ENCODE measurements at places on chromosomes 1 and 21.

GRCh38 chr21:45642122-45642813, 1.3 kb upstream of the PCBP3 start:
- no peak for DNase-seq

DNA sequence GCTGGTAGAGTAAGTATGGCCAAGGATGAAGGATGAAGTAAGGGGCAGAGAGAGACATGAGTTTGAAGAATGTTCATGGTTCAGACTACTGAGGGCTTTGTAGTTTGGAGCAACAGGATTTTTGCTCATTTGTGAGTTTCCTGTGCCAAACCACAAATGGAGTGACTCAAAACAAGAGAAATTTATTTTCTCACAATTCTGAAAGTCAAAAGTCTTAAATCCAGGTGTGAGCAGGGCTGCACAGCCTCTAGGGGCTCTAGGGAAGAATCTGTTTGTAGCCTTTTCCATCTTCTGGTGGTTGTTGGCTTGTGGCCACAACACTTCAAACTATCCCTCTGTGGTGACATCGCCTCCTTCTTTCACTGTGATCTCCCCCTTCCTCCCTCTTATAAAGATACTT, 58.9 kb downstream of the RHOU start:
- no peak for DNase-seq

DNA sequence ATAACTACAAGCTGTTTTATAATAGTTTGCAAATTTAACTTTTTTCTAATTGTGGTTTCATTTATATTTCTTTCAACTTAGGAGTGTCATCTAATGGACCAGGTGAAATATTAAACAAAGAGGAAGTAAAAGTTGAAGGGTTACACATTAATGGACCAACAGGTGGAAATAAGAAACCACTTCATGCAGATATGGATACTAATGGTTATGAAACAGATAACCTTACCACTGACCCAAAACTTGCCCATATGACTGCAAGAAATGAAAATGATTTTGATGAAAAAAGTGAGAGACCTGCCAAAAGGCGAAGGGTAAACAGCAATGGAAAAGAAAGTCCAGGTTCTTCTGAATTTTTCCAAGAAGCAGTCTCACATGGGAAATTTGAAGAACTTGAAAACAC, 59.7 kb downstream of the MIER1 start:
- no peak for DNase-seq

DNA sequence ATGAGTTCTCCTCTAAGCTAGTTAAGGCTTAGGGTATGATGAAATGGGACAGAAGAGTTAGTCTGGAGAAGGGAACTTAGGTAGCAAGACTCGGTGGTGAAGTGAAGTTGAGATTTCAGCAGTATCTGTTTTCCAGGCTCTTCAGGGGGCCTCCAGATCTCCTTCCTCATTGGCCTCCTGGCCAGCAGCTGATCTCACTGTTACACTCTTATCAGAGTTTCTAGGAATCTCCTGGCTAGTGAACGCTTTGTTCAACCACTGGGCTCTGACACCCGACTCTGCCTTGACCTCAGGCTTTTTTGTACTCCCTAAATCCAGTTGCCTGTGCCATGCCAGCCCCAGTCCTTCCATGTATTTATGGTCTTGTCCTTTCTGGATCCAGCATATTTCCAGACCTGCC, 311.0 kb downstream of the ASTN1 start:
- DNase-seq: no peak

DNA sequence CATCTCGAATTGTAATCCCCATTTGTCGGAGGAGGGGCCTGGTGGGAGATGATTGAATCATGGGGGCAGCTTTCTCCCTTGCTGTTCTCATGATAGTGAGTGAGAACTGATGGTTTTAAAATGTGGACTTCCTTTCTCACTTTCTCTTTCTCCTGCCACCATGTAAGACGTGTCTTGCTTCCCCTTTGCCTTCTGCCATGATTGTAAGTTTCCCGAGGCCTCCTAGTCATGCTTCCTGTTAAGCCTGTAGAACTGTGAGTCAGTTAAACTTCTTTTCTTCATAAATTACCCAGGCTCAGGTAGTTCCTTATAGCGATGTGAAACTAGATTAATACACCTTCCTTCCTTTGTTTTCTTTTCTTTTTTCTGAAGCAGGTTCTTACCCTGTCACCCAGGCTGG, 13.9 kb downstream of the DNAJC6 start:
- no peak for DNase-seq

DNA sequence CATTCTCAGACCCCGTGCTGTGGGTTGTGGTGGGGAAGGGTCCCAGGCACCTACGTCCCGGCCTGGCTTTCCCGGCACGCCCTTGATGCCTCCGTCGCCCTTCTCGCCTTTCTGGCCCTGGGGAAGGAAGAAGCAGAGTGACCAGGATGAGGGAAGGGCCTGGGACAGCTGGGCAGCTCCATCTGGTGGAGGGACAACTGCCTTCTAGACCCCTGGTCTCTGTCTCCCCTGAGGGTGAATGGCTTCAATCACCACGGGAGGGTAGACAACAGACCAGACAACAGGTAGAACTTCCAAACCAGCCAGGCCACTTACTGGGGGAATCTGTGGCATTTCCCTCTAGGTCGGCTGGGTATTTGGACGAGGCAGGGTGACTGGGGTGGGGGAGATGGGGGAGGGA, 11.9 kb downstream of the COL16A1 start:
- no peak for DNase-seq

DNA sequence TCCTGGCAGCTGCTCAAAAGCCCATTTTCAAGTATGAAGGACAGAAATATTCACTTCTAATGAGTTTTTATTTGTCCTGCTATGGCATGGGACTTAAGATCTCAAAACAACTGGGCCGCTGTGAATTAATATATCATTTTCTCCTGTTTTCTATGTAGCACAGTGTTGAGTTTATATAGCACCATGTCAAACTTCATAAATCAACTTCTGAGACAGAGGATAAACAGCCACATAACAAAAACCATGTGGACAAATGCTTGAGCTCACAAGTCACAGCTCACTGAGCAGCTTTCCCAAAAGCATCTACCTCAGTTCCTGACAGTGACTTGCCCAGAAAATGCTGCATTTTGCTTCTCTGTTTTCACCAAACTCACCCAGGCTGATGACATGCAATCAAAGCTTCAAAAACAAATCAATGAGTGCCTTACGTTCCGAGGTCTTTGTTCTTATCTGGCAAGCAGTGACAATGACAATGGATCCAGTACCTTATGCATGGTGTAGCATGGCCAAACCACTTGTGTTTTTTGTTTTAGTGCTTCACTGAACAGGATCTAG, 722.6 kb downstream of the LRRIQ3 start:
- no peak for DNase-seq

DNA sequence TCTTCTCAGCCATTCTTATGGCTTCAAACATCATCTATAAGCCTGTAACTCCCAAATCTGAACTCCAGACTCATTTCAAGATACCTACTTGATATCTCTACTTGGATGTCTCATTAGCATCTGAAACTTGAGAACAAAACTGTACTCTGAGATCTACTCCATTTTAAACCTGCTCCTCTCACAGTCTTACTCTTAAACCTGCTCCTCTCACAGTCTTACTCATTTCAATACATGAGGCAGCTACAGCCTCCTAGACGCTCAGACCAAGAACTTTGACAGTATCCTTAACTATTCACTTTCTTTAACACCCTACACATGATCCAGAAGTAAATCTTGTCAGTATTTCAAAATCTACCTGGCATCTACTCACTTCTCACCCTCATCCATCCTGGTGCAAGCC, 54.3 kb downstream of the NBPF6 start:
- no peak for DNase-seq

DNA sequence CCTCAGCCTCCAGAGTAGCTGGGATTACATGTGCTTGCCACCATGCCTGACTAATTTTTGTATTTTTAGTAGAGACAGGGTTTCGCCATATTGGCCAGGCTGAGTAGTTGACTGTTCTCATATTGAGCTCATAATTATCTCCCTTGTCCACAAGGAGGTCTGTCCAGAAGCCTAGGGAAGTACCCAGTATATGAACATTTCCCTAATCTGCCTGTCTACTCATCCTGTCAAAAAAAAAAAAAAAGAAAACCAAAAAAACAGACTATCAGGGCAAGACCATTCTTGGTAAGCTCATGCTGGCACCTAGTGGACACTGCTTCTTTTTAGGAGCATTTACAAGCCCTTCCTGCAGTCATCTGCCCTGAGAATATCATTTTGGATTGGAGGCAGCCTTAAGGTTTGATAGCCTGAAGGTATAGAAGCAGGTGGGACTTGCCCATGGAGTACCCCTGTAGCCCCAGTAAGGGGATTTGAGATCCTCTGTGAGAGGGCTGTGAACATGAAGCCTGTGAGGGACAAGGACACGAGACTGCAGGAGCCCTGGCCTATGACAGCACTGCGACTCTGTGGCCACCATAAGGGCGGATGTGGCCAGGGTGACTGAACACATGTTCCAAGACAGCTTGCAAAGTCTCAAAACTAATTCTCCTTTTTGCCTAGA, 10.8 kb upstream of the DUSP12 start:
- DNase-seq: no peak

GRCh38 chr1:199691540-199691939, 336.0 kb upstream of the NR5A2 start:
- no peak for DNase-seq

DNA sequence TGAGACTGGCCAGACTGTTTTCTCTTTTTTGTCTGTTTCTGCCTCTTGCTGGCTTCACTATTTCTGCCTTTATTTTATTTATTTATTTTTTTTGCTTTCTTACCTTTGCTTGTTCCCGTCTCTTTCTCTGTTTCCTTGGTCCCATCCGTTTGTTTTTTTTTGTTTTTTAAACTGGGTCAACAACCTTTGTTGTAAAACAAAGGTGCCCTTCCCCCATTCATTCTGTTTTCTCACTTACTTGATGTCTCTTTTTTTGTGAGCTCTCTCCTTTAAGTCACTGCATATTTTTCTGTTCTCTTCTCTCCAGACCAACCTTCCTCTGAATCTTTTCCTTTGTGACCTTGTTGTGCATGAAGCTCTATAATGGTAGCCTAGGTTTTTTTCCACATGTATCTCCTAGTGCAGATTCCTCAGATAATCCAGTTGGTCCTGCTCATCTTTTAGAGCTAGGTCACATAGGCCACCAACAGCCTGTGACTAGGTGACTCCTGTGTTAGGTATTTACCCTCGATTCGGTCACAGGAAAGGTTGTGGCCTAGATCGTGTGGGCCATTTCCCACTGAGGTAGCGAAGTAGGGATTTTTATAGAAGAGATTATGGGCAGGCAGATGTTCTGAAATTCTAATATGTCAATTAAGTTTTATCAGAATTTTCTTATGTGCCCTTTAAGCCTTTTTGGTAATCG, 15.9 kb downstream of the GNAI3 start:
- DNase-seq: no peak

DNA sequence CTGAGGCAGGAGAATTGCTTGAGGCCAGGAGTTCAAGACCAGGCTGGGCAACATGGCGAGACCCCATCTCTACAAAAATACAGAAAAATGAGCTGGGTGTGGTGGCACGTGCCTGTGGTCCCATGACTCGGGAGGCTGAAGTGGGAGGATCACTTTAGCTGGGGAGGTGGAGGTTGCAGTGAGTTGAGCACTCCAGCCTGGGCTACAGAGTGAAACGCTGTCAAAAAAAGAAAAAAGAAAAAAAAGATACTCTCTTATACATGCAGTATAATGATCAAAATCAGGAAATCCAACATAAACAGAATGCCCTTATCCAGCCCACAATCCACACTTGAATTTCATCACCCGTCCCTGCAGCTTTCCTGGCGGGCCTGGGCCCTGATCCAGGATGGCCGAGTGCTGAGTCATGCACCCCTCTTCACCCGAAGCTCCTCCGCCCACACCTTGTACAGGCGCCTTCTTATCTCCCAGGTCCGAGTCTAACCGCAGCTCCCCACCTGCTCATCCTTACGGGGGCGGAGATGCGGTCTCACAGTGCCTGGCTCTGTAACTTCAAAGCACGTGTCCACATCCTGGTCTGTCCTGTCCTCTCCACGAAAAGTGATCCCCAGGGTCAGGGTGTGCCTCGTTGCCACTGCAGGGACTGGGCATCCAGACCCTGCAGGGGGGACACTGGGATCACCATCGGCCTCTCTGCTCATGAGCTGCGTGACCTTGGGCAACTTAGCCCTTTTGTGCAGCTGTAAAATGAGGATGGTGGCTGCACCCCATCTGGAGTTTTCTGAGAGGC, 120.2 kb upstream of the SLC45A1 start:
- no peak for DNase-seq

- DNase-seq: no peak
Measured at GRCh38 chr1:53270873-53271272, 32.6 kb upstream of the MAGOH start.

- DNase-seq: no peak
Measured at GRCh38 chr21:41634211-41634694, 126.3 kb upstream of the TMPRSS2 start.

DNA sequence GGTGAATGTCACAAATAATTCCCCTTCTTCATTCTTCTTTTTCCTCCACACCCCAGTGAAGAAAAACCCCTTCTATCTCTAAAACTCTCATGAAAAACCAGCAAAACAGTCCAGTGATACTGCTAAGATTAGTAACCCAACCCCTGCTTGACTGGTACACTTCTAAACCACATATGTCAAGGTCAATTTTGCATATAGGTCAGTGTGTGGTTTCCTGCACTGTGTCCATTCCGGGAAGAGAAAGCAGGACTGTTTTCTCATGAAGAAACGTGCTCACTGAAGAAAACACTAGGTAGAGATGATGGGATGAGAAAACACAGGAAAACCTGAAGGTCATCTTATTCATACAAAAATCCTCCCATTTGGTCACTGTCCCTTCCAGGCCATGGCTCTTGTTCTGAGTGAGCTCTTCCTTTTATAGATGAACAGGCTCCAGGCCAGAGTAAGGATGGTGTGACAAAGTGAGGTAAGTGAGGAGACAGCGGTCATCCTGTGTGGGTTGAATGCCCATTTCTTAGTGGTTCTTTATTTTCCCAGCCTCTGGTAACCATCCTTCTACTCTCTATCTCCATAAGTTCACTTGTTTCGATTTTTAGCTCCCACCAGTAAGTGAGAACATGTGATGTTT, 122.7 kb downstream of the FASLG start:
- DNase-seq: no peak

- DNase-seq: no peak
Measured at GRCh38 chr1:205335692-205336091, 14.1 kb upstream of the NUAK2 start.

Measured in cortex of kidney (tissue), 1 donor.